Endothelial cell (in vitro differentiated cells): ENCODE measurements at places on chromosomes 6 and 20. TPM values are rescaled to one million over a fixed set of nuclear protein-coding genes. Genes with fewer than 3 reads are reported as not detected.
A peak's percentile ranks its signal among the peaks of the same experiment; 100 is the strongest.

COL9A1 gene
- total RNA-seq: 0.77 TPM

SLC22A7 gene
- total RNA-seq: not detected

DNA sequence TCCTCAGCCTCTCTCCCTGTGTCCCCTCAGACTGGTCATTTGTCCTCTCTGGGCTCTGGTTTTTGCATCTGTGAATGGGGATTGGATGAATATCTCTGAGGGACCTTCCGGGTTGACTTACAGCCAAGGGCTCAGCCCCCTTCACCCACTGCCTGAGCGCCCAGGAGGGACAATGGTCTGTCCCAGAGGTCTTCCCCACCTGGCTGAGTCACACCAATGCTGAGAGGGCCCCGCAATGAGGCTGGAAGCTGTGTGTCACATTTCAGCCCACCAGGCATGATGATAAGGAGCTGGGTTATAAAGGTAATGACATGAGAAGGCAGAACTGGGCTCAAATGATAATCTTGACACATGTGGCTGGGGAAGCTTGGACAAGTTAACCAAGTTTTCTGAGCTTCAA, 70.5 kb downstream of the TOX2 start:
- H3K36me3 ChIP-seq: no peaks in the 10 kb centered on the region
- no peak for DNase-seq
- H3K27me3 ChIP-seq: peaks cover 8% of the 10 kb centered on the region
- H3K4me3 ChIP-seq: no peak overlapping the region

GRCh38 chr6:30819297-30819917, 64.9 kb upstream of the DDR1 start:
- H3K27me3 ChIP-seq: no peaks in the 10 kb centered on the region
- no peak for DNase-seq
- no peak overlapping the region for H3K4me3 ChIP-seq
- peaks cover 8% of the 10 kb centered on the region for H3K4me1 ChIP-seq
- no peak overlapping the region for H3K27ac ChIP-seq
- no peaks in the 10 kb centered on the region for H3K36me3 ChIP-seq

DNA sequence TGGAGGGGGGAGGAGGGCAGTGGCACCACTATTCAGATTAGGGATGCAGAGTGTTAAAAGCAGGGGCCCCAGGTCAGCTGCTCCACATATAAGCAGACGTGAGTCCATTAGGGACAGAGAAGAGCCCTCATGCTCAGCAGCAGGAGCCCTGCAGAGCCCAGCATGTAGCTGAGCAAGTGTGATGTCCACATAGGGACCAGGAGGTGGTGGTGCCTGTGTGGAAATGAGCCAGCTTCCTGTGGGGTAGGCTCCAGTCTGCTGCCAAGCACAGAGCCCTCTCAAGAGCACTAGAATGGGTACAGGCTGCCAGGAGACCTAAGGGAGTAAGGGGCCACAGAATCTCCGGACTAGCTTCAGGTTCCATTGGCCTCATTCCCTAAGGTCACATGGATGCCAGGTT, 57.9 kb upstream of the MLN start:
- H3K27me3 ChIP-seq: peaks cover 8% of the 10 kb centered on the region
- no peak for DNase-seq
- peaks cover 7% of the 10 kb centered on the region for H3K36me3 ChIP-seq
- H3K4me3 ChIP-seq: no peak overlapping the region
- H3K27ac ChIP-seq: no peak overlapping the region

MRAP2 gene
- 5.1 TPM for total RNA-seq

DNA sequence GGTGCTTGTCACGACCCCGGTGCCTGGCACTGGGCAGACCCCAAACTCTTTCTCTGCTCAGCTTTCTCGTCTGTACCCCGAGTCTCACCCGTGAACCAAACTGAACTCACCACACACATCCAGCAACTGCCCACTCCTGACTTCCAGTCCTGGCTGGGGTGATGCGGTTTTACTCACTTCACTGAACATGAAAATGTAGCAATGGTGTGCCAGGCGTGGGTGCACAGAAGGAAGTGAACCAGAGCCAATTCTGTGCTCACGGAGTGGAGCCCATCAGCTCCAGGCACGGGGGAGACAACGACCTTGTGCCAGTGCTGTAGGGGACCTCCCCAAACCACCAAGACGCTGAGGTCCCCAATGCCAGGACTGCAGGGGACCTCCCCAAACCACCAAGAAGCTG, 78.7 kb upstream of the AFDN start:
- no peak overlapping the region for H3K4me3 ChIP-seq
- no peaks in the 10 kb centered on the region for H3K27me3 ChIP-seq

DNA sequence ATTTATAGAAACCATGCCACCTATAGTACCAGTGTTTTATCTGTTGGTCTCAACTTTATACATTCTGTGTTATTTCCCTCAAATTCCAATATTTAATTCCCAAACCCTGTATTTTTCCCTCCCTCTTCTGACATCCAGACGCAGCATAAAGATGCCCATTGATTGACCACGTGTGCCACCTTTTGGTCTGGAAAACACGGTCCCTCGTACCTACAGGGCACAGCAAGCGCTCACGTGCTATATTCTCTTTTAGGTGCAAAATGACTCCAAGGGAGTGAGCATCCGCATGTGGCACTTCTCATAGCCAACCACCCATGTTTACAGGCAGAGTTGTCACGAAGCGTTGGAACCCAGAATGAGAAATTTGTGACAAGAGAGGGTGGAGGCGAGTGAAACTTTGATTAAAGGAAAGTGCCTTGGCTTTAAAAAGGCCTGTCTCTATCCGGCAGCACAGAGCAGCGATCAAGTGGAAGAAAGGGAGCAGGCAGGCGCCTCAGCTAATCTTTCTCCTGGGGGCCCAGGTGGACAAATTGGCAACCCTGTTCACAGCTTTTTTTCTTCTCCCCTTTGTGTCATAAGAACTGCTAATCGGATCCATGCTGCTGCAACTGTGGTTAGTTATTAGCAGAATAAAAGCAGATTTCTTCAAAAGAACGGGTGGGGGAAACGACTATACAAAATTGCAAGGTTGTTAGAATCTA, 225.9 kb downstream of the TMEM242 start:
- peaks cover 7% of the 10 kb centered on the region for H3K27me3 ChIP-seq
- no peak overlapping the region for H3K27ac ChIP-seq
- DNase-seq: no peak
- no peak overlapping the region for H3K4me3 ChIP-seq

E2F1 gene
- total RNA-seq: 6.7 TPM

UBE2C gene
- total RNA-seq: 22.9 TPM

PPP1R16B gene
- 46.9 TPM for total RNA-seq

DNA sequence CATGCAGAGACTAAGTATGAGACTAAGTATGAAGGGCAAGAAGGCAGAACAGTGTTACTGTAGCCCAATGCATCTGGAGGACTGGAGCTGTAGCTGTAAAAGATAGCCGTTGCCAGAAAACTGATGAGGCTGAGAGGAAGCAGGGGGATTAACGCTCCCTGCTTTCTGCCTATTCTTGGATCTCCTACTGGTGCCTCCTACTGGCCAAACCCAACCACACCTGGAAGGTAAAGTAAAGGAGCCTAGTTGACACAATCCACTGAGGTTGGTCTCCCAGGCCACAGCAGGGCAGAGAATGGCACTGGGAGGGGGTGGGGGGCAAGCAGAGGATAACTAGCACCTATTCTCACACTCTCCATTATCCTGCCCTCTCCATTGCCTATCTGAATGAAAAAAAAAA, 105.0 kb upstream of the MRPS10 start:
- peaks cover 3% of the 10 kb centered on the region for H3K36me3 ChIP-seq
- DNase-seq: no peak
- no peak overlapping the region for H3K27ac ChIP-seq
- H3K4me1 ChIP-seq: no peaks in the 10 kb centered on the region

DNA sequence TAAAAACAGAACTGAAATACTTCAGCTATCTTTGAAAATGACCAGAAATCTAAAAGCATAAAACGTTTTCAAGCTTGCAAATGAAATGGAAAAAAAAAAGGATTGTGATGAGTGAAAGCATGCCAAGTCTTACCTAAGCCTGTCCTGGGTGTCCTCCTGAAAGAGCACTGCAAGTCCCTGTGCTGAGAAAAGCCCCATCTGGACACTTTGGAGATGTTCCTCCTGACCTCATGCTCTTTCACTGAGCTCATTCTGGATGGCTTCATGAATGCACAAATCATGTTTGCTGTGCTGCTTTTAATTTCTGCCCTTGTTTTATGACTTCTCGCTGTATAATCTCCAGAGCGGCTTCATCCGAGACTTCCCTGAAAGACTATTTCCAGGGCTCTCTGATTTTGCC, 136.0 kb downstream of the SOD2 start:
- DNase-seq: no peak
- H3K27me3 ChIP-seq: no peaks in the 10 kb centered on the region
- no peak overlapping the region for H3K27ac ChIP-seq
- no peak overlapping the region for H3K4me3 ChIP-seq
- no peaks in the 10 kb centered on the region for H3K36me3 ChIP-seq

DNA sequence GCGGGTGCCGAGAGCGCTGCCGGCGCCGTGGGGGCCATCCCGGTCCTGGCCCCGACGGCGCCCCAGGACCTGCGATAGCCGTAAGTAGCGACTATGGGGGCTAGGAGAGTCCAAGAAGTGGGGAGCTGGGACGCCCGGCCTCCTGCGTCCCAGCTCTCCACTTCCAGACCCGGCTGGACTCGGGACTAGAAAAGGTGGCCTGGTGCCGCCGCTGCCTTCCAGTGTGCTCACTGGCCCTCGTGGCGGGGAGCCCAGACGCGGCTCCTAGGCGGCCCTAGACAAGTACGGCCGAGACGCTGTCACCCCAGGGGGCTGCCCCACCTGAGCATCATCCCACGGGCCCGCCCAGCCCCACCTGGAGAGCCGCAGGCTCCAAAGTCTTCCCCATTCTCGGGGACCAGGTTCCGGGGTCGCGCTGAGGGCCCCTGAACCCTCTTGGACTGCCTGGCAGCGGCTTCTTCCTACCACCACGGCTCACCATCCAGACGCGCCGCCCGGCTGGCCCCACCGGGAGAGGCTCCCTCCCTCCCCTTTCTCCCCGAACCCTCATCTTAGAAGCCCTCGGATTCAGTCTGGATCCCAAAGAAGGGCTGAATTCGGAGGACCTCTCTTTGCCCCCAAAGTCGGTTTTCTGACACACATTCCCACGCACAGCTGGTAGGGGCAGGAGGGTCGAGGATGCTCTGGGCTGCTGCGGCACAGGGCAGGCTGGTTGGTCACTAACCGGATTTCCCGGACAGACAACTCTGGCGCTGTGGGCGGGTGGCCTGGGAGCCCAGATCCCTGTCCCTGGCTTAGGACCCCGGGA, 870 bp upstream of the MDFI start:
- H3K36me3 ChIP-seq: peaks cover 24% of the 10 kb centered on the region
- peak overlapping the region; percentile 86 for H3K27ac ChIP-seq
- peaks cover 56% of the 10 kb centered on the region for H3K4me1 ChIP-seq
- peak overlapping the region; percentile 94 for H3K4me3 ChIP-seq
- peak; percentile 56 for DNase-seq

DNA sequence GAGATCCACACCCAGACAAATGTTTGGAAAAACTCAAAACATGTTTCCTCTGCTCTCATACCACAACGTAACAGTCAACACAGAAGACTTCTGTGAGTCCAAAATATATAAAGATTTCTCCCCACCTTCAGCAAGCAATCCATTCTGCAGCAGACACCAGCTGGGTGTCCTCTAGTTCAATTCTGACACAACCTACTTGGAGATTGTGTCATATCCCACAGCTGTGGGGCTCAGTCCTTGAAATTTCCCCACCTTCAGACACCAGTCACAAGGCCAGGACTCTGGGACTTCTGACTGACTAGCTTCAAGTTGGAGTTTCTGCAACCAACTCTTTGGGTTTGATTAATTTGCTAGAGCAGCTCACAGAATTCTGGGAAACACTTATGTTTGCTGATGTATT, 244.8 kb upstream of the CDYL start:
- DNase-seq: no peak
- no peaks in the 10 kb centered on the region for H3K36me3 ChIP-seq
- no peaks in the 10 kb centered on the region for H3K4me1 ChIP-seq
- H3K27me3 ChIP-seq: no peaks in the 10 kb centered on the region

DNA sequence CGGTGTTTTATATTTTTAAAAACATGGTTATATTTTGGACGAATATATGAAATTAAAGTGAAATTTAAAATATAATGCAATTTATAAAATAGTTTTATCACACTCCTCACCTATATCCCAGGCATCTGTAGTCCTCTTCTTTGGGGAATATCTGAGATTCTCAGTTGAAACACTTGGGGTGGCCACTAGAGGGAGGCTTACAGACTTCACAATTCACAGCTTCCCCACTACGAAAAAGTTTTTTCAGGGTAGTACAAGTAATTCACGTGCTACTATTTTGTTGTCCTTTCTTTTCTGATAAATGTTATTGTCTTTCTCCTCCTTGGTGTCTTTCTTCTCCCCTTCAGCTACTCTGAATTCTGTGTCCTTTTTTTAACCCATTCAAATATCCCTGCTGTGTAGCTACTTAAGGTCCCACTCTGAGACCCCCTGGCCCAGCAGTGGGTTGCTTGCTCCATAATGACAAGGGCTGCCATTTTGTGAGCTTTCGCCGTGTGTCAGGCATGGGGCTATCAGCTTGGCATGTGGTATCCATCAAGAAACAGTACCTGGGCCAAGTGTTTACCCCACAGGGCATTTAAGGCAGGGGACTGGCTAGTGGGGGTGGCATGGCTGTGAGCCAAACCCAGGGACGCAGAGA, 43.6 kb upstream of the PHACTR3 start:
- no peak for DNase-seq
- no peaks in the 10 kb centered on the region for H3K36me3 ChIP-seq
- peaks cover 11% of the 10 kb centered on the region for H3K4me1 ChIP-seq

GRCh38 chr6:117496383-117496990, 14.0 kb downstream of the DCBLD1 start:
- DNase-seq: no peak
- peaks cover 83% of the 10 kb centered on the region for H3K4me1 ChIP-seq
- no peak overlapping the region for H3K4me3 ChIP-seq
- peak overlapping the region; percentile 83 for H3K27ac ChIP-seq
- H3K36me3 ChIP-seq: peaks cover 7% of the 10 kb centered on the region

TMEM74B gene
- total RNA-seq: 35.4 TPM

ZHX3 gene
- total RNA-seq: 20.9 TPM

- no peak overlapping the region for H3K4me3 ChIP-seq
- no peaks in the 10 kb centered on the region for H3K36me3 ChIP-seq
- DNase-seq: no peak
- no peak overlapping the region for H3K27ac ChIP-seq
- H3K4me1 ChIP-seq: no peaks in the 10 kb centered on the region
Measured at GRCh38 chr6:168865-169455, 123.3 kb upstream of the DUSP22 start.

FAM162B gene
- 1.5 TPM for total RNA-seq
